ENCODE measurements at places on chromosomes 3 and 15.

DNA sequence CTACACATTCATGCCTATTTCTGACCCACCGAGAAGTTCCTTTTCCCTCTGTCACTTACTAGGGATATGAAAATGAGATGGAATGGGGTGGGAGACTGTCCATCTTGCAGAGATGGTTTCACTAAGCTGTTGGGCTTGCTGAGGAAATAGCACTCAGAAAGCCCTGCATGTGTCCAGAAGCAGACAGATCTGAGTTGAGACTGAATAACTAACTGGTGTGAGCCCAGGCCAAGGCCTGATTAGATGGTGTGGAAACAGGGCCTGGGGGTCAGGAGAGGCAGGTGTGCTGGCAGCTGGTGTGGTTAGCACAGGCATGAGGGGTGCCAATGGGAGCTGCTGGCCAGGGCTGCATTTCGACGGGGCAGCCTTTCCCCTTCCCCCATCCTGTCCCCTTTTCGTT lies 72.1 kb downstream of the CLSTN2 start:
- DNase-seq, result no peak

DNA sequence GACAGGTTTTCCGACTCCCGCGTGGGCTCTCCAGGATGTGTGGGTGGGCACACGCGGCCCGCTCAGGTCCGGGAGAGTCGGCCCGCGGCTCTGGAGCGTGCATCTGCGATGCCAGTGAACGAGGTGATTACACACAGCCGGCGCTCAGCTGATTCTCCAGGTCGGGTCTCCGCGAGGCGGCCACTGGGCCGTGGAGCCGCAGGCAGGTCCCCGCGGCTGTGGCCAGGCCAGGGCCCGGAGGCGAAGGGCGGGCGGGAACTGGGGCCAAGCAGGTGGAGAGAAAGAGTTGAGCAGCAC lies 13.2 kb downstream of the PAK6 start:
- no peak for DNase-seq

DNA sequence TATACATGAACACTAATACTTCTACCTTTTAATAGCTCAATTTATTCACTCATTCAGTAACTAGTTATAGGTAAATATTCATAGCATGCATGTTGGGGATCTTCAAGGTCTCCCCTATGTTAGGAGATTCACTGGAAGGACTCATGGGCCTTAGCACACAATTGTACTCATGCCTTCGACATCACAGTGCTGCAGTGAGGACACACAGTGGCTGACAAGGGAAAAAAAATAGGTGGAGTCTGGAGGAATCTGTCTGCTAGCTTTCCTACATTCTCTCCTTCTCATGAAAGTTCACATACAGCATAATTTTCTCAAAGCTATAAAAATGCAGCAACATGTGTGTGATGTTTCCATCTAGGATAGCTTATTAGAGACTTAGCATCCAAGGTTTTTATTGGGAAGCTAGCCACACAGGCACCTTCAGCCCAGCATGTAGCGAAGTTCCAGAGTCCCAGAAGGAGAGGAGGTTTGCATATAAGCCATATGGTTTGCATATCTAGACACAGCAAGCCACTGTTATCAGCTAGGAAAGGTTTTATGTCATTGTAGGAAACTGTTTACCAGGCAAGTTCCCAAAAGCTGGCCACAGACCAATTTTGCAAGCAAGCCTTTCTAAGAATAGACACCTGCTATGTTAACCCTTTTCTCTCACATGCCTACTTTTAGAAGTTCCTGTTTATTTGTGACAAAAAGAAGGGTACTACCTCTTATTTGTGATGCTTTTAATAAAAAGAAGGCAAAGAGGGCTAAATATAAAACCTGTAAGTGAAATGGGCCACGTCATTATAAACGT lies 46.4 kb downstream of the MORC1 start:
- peak; percentile 85 for DNase-seq

DNA sequence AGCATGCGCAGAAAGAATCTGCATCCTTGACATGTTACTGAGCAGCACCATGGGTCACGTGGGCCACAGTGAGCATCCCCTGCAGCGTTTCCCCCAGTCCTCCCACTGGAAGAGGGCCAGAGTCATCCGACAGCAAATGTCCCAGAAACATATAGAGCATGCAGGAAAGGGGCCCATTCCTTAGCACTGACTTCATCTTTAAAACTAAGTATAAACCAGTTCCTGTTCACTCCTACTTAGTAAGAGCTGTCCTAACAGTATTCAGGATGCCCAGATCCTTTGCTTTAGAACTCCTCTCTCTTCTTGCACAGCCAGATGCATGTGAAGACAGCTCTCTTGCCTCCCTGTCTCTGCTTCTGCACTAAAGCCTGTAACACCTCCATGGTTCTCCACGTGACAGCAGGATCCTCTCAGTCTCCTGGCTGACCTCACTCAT lies 79.3 kb upstream of the OXTR start:
- no peak for DNase-seq

GRCh38 chr3:6262010-6262409 lies 598.9 kb upstream of the GRM7 start:
- no peak for DNase-seq

- no peak for DNase-seq
Observed at GRCh38 chr3:112405845-112406244, 72.9 kb downstream of the CD200 start.

DNA sequence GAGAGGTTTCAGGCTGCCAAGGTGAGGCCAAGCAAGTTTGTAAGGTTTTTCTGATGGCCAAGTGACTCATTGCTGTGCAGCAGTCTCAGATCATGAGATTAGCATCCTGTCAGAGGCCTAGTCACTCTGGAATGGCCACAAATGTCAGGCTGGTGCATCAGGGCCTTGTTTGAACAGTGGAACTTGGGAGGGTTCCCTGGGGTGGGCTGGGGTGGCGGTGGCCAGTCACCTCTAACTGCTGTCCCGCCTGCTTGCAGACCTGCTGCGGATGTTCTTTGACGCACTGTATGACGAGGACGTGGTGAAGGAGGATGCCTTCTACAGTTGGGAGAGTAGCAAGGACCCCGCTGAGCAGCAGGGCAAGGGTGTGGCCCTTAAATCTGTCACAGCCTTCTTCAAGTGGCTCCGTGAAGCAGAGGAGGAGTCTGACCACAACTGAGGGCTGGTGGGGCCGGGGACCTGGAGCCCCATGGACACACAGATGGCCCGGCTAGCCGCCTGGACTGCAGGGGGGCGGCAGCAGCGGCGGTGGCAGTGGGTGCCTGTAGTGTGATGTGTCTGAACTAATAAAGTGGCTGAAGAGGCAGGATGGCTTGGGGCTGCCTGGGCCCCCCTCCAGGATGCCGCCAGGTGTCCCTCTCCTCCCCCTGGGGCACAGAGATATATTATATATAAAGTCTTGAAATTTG lies 2.8 kb upstream of the FAM131A start:
- DNase-seq, result no peak

DNA sequence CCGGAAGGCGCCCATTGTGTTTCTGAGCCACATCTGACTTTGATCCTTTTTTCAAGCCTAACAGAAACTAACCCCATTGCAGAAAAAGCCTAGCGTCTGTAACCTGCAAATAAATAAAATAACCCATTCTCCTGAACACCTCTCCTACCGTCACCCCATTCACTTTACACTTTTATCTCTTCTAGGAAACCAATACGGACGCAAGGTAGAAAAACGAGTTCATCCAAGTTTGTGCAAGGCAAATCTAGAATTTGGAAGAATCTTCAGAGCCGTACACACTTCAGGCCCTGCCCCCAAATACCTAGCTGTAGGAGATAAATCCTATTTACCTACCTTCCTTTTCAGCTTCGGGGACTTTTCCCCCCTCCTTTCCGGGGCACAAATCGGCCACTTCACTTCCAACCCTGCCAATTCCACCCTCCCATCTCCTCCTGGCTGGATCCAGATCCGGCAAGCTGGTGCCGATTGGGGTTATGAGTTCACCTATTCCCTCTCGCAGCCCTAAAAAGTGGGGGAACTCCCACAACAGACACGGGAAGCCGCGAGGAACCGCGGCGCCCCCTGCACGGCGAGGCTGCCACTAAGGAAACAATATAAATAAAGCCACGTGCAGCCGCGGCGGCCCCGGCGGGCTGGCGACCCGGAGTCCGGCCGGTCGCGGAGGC lies 987 bp downstream of the PRTG start:
- no peak for DNase-seq

GRCh38 chr3:82939491-82940097 lies 1178.1 kb upstream of the GBE1 start:
- DNase-seq, result no peak

- no peak for DNase-seq
Observed at GRCh38 chr3:16508591-16508995, 4.9 kb downstream of the RFTN1 start.

GRCh38 chr3:45227071-45227820 lies 1.2 kb upstream of the TMEM158 start:
- no peak for DNase-seq

GRCh38 chr3:132232231-132232792 lies 84.9 kb upstream of the ACP3 start:
- DNase-seq, result no peak

DNA sequence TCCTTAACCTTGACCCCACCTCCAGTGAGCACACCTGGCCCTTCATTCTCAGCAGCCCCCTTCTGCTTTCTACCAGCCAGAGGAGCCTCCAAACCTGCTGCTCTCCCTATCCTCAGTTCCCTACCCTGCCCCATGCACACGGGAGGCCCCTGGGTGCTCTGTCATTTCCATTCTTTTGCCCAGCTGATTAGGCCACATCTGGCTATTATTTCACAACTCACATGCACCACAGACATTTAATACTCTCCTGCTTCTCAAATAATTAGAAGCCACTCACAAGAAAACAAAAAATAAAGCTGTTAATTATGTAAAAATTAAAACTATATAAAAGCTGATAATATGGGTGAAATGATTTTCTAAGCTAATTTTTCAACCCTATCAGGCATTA lies 50.7 kb downstream of the MYLK start:
- DNase-seq, result no peak
